ENCODE measurements at places on chromosomes 4 and X.

- no peak for DNase-seq
Measured at GRCh38 chrX:40945361-40945713, 139.9 kb upstream of the USP9X start.

- no peak for DNase-seq
Measured at GRCh38 chrX:123581586-123581985, 151.3 kb downstream of the THOC2 start.

GRCh38 chrX:68403038-68403437 is 30.3 kb downstream of the OPHN1 start:
- DNase-seq: no peak

DNA sequence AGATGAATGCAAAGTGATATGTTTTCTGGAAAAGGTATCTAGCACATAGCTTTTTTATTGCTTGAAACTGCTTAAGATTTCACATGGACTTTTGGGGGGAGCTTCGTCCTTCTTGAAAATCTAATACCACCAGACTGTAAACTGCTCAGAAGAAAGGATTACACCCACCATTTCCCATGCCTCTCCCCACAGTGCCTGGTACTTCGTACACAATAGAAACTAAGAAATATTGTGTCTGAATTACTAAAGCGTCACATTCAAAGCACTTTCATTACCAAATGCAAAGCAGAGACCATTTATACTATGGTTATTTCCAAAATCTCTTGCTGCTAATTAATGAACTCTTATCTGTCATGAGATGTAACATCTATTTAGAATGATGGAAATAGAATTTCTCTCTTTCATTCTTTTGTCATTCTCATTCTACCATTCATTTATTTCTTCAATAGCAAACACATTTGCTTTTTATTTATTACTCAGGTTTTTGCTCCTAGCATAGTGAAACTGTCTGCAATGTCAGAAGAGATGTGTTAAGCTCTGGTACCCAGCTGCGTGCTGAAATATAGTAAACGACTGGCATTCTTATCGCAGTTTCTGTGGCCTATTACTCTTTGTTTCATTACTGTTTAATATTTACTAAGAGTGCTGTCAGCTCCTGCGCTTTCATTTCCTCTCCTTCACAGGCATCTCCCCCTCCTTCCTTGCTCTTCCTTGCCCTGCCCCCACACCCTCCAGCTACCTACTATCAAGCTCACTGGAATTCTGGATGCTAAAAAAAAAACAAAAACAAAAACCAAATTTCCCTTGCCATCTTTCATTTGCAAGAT is 51.4 kb upstream of the RAPGEF2 start:
- DNase-seq: no peak

DNA sequence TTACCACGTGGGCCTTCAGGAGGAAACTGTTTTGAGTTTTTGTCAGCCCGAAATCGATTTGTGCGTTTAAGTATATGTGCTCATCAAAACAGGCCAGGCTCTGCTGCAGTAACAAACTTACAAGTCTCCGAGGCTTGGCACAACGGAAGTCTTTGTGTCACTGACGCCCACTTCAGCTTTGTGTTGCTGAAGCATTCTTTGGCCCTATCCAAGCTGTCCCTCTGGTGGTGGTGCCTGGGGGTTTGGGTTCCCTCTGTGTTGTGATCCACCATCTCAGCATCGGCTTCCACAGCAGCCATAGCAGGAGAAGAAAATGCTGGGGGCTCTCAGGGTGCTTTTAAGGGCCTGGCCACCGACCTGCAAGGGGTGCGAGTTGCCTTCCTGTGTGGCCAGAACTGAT is 176.4 kb downstream of the PTTG2 start:
- no peak for DNase-seq

GRCh38 chr4:150828159-150828558 is 186.9 kb downstream of the LRBA start:
- DNase-seq: no peak

- no peak for DNase-seq
Measured at GRCh38 chr4:163611784-163612445, 117.4 kb downstream of the TMA16 start.

DNA sequence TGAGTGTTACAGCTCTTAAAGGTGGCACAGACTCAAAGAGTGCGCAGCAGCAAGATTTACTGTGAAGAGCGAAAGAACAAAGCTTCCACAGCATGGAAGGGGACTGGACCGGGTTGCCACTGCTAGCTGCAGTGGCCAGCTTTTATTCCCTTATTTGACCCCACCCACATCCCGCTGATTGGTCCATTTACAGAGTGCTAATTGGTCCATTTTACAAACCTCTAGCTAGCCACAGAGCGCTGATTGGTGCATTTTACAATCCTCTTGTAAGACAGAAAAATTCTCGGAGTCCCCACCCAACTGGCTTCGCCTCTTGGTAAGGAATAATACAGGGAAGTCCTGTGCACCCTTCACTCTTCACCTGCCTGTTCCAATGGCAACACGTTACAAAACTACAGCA is 1.9 kb upstream of the SHROOM2 start:
- no peak for DNase-seq

DNA sequence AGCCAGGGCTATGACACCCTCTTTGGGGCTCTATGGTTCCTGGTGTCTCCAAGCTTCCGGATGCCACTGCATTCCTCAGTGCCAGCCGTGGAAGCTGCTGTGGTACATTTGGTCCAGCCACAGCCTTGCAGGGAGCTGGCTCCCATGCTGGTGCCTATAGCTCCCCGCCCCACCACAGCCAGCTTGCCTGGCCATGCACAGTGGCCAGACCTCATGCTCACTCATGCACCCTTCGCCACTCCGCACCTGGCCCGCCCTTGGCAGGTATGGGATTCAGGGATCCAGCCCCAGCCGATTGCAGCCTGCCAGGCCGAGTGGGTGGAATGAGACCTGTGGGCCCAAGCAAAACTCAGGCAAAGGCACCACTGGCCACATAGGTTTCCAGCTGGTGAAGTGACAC is 354.8 kb downstream of the GRIA2 start:
- DNase-seq: no peak

DNA sequence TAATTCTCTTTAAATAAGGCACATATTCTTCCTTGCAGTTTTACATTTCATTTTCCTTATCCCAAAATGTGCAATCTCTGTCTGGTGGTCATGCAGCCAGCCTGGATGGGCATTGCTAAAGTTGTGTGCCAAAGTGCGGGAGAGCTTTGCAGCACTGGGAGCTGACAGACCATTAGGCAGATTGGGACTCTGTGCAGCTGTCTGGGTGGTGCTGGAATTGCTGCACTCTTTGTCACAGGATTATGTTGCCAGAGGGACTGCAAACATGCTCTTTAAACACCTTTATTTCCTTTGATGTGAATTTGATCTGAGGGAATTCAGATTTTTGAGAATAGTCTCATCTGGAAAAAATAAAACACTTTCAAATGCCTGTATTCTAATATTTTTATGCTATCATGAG is 956.2 kb upstream of the DIAPH2 start:
- DNase-seq: no peak

GRCh38 chr4:138178566-138178965 is 63.6 kb downstream of the SLC7A11 start:
- DNase-seq: no peak

DNA sequence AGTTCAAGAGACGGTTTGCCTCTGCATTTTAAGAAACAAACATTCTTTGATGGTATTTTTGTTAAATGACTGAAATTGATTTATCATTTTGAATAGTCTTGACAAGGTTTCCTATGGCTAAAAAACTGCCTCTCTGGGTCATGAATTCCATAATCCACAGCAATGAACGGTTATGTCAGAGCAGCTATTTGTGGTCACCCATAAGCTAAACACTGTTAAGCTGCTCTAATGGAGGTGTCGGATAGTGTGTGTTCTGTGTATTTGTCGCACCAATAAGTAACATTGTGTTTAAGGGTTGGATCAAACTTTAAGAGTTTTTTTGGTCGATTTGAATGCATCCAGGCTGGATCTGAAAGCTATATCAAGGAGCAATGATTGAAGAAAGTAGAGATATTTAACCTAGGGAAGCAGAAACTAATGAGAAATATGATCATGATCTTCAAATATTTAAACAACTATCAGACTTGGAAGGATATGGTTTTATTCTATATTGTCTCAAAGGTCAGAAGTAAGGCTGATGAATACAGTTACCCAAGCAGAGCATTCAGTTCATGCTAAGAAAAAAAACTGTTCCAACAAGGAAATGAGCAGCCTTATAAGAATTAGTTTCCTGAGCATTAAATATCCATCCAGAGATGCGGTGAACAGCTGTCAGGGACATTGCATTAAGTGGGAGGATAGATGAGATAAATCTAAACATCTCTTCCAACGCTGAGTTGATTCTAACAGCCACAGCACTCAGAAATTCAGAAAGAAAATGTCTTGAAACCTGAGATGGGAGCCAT is 232.3 kb upstream of the RPS6KA3 start:
- no peak for DNase-seq

GRCh38 chr4:7425124-7425523 is 9.6 kb downstream of the PSAPL1 start:
- DNase-seq: no peak

- no peak for DNase-seq
Measured at GRCh38 chr4:88802585-88803286, 105.1 kb upstream of the NAP1L5 start.

GRCh38 chrX:111168314-111168713 is 72.3 kb downstream of the PAK3 start:
- no peak for DNase-seq

DNA sequence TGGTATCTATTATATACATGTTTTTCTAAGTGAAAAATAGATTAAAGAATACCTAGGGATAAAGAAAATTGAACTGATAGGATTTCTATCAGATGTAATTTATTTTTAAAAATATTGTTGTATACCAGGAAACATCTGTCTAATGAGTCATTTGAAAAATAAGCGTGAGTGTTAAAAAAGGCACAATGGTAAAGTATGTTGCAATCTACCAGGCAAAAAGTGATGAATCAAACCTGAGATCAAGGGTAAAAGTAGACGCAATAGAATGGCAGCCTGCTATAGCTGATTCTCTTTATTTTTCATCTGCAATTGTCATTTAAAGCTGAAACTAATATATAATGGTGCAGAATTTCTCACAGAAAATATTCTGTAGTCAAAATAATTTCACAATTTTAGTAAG is 1119.6 kb downstream of the PCDH18 start:
- no peak for DNase-seq

- peak; percentile 26 for DNase-seq
Measured at GRCh38 chr4:185656467-185656931, 121.2 kb upstream of the PDLIM3 start.

DNA sequence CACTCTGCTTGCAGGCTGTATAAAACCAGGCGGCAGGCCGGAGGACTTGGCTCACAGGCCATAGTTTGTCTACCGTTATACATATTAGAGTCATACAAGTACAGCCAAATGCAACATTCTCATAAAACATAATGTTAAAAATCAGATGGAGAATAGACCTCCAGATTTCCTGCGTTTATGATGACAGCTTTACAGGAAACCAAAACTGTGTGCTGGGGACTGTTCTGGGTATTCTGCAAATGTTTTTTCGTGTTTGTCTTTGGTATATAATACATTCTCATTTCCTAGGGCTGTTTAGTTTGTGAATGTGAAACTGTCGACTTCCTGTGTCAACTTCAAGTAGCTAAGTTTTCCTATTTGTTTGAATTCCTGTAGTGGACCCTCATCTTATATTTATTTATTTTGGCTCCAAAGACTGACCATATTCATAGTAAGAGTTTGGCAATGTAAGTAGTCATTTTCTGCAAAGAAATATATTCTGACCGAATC is 79.5 kb upstream of the FAM9C start:
- DNase-seq: no peak

- DNase-seq: no peak
Measured at GRCh38 chr4:110977554-110977953, 354.7 kb upstream of the PITX2 start.

DNA sequence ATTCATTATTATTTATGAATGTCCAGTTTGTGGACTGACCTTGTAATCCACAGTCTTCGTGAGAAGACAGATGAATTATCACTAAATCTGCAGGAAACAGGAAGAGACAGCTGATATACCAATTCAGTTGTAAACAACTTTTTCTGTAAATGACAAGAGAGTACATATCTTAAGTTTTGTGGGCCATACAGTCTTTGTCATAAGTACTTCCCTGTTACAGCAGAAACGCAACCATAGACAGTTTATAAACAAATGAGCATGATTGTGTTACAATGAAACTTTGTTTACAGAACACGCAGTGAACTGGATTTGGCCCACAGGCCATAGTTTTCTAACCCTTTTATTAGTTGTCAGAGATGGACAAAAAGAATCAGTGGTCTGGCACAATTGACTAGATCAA is 443.4 kb downstream of the PDGFC start:
- no peak for DNase-seq

GRCh38 chrX:10516781-10517322 is 103.5 kb downstream of the MID1 start:
- no peak for DNase-seq

DNA sequence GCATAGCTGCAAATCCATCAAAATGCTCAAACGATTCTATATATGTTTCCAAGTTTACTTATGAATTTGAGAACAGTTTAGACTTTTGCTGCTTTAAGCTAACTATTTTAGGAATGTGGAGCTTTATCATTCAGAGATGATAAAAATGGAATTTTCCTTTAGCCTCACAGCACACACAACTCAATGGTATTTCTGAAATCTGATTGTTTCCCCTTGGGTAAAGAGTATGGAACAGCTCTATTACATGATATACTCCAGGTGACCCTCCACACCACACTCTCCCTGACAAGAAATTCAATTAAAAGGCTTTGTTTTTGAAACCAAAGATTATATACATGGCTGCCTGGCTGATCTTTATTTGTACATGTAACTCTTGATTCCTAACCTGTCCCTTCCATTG is 120.0 kb downstream of the LUZP4 start:
- no peak for DNase-seq

DNA sequence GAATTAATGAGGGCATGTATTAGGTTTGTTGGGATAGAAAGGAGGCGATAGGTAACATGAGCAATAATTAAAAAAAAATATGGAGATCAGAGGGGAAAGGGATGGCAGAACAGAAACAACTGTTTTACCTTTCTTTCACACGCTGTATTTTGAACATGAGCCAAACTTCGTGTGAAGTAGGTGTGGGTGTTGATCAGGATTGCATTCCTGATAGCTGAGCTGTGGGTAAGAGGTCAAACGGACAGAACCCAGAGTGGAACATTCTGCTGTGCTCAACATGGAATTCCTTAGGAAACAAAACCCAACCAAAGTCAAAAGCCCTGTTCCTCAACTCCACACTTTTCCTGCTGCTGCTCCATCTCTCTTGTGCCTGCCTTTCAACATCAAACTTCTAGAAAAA is 162.5 kb upstream of the CASK start:
- no peak for DNase-seq

- no peak for DNase-seq
Measured at GRCh38 chr4:158836828-158837449, 68.1 kb downstream of the FNIP2 start.

- DNase-seq: no peak
Measured at GRCh38 chr4:14143892-14144291, 516.4 kb upstream of the BOD1L1 start.

- DNase-seq: no peak
Measured at GRCh38 chr4:153131596-153131995, 72.6 kb upstream of the TRIM2 start.
